ENCODE measurements at places on chromosomes 16 and 17.
A peak's percentile ranks its signal among the peaks of the same experiment; 100 is the strongest.

DNA sequence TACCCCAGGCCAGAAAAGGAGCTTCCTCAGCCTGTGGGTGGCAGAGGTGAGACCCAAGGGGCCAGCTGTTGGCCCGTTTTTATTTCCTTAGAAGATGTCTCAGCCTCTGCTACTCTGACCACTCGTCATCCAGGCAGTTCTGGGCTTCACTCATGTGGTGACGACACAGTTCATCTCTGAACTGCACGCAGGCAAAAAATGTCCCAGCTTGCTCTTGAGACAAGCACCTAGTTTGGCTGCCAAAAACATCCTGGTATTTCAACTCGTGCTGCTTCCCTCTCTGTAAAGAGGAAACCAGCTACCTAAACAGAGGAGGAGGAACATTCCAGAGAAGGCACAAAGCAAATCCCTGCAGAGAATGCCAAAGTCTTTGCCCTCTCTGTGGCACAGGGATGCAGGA, 125.7 kb downstream of the XYLT1 start:
- no peak for DNase-seq

DNA sequence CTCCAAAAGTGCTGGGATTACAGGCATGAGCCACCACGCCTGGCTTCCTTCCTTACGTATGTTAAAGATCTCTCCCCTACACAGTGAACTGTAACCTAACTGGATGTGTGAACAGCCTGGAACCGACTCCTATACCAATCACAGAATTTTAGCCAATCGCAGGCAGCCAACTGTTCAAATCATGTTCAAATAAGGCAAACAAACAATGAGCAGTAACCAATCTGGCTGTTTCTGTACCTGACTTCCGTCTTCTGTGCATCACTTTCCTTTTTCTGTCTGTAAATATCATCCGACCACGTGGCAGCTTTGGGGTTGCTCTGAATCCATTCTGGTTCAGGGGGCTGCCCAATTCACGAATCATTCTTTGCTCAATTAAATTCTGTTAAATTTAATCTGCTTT, 27.5 kb downstream of the TEKT5 start:
- DNase-seq: no peak

- no peak for DNase-seq
Observed at GRCh38 chr17:13729466-13730134, 127.9 kb upstream of the HS3ST3A1 start.

DNA sequence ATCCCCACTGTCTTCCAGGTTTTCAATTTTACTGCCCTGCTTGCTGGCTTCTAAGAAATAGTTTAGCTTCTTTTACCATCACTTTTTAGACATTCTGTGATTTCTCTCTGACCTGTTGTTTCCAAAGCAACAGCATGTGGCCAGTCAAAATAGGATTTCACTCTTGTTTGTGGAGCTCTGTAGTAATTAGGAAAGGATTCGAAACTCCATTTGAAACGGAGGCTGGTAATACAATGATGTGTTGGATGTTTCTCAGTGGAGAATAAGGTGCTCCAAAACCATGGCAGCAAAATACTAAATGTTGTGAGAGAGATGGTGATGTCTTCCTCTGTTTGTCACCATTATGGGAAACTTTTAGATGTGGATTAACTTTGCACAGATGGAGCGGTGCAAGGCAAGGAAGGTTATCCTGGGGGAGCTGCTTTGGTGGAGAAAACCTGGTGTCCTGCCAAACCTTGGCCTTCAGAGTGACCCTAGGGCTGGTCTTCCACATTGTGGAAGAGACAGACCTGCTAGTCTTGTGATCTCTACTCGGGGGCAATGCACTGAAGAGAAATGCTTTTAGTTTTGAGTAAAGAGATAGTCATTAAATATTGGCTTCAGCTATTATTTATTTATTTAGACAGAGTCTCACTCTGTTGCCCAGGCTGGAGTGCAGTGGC, 79.4 kb downstream of the PRKCA start:
- no peak for DNase-seq

GRCh38 chr17:56658648-56659047, 65.1 kb downstream of the NOG start:
- no peak for DNase-seq

- DNase-seq: no peak
Observed at GRCh38 chr17:67863624-67864247, 38.4 kb downstream of the BPTF start.

GRCh38 chr17:68346448-68346847, 55.2 kb downstream of the ARSG start:
- peak; percentile 45 for DNase-seq

GRCh38 chr17:1803280-1803679, 26.4 kb downstream of the SMYD4 start:
- no peak for DNase-seq

- no peak for DNase-seq
Observed at GRCh38 chr17:45839442-45839841, 5.2 kb upstream of the SPPL2C start.

DNA sequence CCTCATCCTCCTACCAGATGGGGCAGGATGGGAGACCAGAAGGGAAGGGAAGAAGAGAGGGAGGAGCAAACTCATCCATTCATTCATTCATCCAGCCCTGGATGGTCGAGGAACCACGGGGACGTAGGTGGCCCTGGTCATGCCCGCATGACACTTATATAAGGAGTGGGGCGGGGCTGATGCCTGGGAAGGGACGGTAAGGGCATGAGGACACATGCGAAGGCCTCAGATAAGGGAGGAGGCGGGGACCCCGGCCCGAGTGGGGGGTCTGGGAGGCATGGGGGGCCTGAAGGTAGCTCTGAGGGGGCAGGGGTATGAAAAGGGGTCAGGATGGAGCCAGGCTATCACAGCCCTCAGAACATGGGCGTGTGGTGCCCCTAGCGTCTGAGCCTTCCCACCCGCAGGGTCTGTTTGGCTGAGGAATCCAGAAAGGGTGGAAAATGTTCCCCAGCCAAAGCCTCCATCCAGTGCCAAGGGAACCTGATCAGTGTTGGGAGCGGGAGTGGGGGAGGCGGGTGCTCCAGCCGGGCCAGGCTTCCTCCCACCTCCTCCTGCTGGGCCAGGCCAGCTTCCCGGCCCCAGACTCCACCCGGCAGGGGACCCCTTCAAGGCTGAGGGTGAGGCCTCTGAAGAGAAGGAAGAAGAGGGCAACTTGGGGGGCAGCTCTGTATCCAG, 17.6 kb upstream of the CD79B start:
- no peak for DNase-seq

DNA sequence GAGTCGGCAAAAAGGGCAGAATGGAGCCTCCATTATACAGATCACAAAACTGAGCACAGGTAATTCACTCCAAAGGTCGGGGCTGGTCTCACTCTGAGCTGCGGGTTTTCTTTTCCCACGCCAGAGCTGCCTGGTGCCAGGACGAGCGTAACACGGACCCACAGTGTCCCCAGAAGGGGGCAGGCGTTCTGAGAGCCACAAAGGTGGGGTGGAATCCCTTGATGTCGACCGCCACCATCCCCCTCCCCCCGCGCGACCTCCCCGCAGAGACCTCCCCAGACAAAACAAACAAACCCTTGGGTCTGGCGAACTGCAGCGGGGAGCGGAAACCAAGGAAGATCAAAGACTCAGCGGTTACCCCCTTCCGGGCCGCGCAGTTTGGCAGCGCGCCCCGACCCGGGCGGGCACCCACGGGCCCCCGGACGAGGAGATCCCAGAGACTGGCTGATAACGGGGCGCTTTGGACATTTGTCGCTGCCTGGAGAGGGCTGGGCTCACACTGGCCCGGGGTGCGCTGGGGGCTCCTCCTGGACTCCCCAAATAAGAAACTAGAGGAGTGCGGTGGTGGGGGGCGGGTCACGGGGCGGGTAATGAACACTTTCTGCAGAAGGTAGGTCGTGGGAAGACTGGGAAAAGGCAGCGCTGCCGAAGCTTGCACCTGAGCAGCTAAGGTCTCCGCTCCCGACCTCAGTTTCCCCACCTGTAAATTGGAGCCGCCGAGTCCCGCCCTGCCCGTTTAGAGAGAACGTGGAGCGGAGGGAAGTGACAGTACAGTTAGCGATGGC, 664 bp upstream of the NKD1 start:
- peak; percentile 60 for DNase-seq

- no peak for DNase-seq
Observed at GRCh38 chr17:72187556-72187955, 66.7 kb downstream of the SOX9 start.

DNA sequence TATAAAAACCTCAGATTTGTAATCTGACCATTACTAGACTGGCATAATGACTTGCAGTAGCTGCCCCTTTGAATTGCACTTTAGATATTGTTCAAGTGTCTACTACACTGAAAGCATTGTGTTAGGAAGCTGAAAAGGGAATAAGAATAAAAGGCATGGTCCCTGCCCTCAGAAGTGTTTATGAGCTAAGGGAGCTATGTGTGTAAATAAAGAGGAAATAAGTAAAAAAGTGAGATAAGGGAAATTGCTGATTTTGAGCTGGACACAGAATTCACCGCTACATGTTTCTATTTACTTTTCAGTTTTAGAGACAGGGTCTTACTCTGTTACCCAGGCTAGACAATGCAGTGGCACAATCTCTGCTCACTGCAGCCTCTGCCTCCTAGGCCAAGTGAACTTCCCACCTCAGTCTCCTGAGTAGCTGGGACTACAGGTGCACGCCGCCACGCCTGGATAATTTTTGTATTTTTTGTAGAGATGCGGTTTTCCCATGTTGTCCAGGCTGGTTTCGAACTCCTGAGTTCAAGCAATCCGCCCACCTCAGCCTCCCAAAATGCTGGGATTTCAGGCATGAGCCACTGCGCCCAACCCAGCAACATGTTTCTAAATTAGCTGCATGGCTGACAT, 57.0 kb downstream of the GRB2 start:
- no peak for DNase-seq

DNA sequence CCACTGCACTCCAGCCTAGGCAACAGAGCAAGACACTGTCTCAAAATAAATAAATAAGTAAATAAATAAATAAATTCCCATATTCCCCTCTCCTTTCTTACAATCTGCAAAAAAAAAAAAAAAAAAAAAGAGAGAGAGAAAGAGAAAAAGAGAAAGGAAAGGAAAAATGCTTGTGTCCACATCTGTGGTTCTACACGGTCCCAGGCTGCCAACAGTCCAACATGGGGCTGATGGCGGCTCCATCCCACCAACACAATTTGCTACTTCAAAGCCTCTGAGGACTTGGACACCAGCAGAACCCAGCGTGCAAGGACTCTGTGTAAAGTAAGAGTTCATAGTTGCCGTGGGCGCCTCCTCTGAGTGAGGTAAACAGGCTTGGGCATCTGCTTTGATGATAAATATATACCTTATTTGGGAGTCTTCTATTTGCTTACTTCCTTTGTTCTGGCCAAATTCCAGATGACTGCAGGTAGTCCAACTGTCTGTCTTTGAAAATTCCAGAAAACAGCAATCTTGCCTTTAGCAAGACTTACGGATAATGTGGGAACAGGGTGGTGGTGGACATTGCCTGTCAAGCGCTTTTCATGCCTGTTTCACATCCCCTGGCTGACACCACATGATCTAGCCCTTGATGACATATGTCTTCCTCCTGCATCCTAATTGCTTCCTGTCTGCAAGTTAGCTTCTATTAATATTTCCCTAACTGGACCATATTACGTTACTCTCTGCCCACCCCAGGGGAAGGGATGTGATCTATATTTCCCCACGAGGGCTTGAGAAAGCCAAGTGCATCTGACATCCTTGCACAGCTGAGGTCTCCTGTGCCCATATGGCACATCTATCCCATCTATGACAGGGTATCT, 10.1 kb downstream of the LITAF start:
- no peak for DNase-seq

DNA sequence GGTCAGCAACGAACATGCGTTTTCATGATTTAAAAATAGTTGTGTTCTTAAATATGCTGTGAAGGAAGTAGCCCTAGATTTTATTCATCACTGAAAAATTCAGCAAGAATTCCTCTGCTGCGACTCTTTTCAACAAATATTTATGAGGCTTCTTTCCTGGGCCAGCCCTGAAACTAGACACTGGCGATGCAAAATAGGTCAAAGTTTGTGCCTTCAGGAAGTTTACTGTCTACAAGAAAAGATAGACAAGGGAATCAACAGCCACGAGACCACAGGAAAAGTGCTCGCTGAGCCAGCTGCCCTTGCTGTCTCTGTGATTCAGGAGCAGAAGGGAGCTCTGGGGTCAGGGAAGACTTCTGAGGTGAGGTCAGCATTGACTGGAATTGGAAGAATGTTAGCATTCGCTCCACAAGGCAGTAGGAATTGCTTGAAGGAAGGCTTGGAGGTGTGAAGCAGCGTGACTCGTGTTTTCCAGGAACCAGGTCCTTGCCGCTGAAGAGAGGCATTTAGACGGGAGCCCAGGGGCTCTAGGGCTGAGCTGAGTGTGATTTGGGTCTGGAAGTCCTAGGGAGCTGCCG, 1.9 kb upstream of the RPL26 start:
- no peak for DNase-seq

DNA sequence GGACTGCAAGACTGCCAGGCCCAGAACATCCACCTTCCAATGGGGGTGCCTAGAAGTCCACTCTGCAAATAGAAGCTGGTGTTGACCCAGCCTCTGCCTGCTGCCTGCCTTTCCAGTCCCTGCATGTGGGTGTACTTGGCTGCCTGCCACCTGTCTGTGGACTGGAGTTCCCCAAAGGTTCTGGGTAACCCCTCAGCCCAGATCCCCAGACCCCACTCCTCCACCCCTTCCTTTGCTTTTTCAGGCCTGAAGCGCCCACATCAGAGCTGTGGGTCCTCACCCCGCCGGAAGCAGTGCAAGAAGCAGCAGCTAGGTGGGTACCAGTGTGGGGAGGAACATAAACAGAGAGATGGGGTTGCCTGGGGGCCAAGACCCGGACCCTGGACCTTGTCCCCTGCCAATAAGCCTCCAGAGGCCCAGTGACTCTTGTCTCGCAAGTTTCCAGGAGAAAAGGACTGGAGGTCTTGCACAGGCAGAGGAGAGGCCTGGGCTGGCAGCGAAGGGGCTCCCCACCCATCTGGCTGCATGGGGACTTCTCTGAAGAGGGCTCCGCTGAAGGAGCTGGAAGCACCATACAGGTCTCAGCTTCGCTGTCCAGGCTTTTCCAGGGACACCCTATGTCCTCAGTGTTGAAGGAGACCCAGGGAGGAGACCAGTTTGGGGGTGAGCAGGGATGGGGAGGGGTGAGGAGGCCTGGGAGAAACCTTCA, 34.3 kb downstream of the NLRC5 start:
- peak; percentile 70 for DNase-seq

GRCh38 chr17:35790841-35791240, 4.6 kb downstream of the MMP28 start:
- DNase-seq: no peak

- DNase-seq: no peak
Observed at GRCh38 chr17:14575471-14575953, 274.6 kb downstream of the HS3ST3B1 start.
